ENCODE measurements at places on chromosomes 1 and 21. TPM values are rescaled to one million over a fixed set of nuclear protein-coding genes. Genes with fewer than 3 reads are reported as not detected.

GRCh38 chr1:101259744-101260148 lies 22.9 kb downstream of the S1PR1 start:
- no peak for DNase-seq

DNA sequence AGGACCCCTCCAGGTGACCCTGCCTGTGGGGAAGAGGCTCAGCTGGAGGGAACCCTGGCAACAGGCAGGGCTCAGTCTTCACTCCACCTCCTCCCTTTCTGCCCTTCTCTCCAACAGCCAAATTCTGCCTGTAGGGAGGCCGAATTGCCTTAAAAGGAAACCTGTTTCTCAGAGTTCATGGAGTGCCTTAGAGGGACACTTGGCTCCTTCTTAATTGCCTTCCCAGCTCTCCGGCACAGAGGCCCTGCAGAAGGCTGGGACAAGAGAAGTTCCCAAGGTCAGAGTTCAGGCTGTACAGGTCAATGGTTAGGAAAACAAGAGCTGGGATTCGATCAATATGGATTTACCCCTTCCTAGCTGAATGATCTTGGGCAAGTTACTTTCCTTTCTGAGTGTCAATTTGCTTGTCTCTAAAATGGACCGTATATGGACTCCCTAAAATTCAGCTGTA lies 6.2 kb downstream of the CSRP1 start:
- no peak for DNase-seq

DNA sequence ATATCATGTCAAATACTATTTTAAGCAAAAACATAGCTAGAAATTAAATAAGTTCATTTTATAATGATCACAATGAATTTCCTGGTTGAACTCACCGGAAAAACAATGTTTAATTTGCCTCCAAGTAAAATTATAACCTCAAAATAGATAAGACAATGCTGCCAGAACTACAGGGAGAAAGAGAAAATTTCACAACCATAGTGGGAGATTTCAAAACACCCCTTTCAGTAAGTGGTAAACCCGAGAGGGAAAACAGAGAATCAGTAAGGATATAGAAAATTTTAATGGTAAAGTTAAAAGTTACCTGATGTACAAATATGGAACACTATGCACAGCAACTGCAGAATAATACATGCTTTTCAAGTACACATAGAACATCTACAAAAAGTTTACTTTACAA lies 43.2 kb upstream of the PLA2G4A start:
- no peak for DNase-seq

DNA sequence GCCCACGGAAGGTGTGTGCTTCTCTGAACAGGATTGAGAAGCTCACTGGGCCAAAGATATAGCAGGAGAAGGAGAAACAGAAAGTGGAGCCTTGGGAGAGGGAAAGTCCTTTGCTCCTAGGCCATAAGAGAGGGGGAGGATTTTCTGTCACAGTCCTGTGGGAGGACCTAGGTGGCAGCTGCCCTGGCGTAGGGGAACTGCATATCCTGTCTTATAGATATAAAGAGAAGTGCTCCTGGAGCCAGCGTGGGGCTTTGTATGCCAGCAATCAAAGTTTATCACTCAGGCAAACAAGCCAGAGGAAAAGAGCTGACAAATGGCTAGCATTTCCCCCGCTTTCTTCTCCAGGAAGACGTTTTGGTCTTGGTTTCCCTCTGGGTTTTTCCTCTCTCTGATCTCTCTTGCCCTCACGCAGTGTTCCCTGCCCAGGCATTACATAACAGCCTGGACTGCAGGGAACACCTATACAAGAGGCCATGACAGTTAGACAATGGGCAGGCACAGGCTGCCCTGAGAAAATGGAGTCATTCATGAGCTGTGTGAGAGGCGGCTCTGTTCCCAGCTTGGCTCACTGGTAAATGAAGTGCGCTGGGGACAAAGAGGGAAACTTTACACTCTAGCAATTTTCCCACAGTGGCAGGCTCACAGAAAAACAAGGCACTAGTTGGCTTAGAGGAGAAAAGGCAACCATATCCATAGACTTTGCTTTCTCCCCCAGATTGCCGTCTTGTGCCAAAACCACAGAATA lies 52.5 kb upstream of the ZNF648 start:
- DNase-seq: no peak

DNA sequence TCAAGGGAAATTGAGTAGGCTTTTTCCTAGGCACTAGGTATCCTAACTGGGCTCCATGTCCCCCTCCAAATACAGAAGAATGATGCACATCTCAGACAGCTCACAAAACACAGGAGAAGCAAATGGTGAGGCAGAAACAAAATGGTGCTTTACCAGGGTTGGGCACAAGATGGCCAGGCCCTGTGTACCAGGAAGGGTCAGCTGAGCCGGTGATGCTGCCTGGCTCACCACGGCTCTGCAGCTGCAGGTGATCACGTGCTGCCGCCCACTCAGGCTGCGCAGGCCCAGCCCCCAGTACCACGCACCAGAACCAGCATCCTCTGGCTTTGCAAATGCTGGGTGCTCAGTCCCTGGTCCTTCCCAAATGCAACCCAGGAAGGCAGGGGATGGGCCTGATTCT lies 993 bp upstream of the DSCAM start:
- no peak for DNase-seq

DNA sequence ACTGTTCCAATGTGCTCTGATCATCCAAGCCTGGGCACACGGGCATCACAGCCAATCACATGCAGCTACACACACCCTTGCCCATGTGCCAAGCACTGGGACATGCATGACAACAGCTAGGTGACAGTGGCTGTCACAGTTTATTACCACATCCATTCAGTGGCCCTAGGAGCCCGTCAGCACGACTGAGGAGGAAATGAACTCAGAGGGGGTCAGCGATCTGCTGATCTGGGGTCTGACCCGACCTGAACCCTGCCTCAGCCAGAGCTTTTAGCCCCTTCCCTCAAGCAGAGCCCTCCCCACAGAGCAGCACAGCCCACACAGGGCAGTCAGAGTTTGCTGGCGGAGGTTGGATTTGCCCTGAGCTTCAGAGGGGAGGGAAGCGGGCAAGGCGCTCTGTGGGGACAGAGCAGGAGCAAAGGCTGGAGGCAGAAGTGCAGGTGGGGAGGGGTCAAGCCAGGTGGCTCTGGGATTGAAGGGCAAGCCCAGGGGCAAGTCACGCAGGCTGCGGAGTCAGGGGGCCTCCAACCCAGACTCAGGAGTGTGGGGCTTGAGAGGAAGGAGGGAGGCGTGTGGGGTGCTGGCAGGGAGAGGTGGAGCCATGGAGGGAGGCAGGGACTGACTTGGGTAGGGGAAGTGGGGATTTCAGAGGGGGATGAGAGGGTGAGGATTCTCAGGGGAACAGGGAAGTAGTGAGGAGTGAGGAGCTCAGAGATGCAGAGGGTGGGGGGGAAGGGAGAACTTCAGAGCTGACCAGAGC lies 10.4 kb downstream of the SH3BGRL3 start:
- DNase-seq: no peak

DNA sequence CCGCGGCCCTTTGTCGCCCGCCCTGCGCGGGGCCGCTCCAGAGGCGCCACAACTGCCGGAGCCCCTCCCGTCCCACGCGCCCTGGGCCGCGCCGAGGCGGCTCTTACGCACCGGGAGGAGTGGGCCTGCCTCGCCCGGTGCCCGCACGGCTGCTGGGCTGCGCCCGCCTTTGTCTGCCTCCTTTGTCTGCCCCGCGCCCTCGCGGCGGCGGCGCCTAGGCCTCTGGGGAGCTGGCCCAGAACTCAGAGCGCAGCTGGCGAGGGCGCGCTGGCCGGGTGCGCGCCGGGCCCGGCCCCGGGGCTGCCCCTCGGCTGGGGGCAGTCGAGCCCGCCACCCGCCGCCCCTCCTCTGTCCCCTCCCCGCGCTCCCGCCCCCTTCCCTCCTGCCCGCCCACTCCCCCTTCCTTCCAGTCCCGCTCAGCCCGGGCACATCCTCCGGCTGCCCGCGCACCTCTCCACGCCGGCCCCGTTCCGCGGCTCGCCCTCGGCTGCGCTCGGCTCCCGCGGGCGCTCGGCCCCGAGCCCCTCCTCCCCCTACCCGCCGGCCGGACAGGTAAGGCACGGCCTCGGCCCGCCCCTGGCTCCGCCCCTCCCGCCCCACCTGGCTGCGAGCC lies at the start of gene DRAXIN:
Gene DRAXIN (plus strand): TSS at position 409 of the 613 bp plus-strand sequence. CDS start 14,549 bp downstream, outside the sequence.
- DNase-seq: no peak

DNA sequence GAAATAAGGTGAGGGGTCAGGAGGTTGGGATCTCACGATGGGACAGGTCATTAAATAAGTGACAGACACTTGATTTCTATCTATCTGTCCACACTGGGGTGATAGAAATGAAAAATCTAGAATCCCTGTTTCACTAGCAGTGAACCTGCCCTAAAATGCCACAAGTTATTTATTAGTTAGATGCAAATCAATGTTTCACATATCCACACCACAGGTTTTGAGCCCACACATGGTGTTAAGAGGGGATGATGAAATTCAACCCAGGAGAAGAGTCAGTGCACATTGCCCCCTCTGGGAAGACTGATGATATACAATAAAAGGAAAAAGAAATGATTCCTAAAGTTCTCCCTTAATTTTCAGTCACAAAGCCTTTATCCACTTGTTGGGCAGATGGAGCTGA lies 10.1 kb upstream of the NTPCR start:
- DNase-seq: no peak

DNA sequence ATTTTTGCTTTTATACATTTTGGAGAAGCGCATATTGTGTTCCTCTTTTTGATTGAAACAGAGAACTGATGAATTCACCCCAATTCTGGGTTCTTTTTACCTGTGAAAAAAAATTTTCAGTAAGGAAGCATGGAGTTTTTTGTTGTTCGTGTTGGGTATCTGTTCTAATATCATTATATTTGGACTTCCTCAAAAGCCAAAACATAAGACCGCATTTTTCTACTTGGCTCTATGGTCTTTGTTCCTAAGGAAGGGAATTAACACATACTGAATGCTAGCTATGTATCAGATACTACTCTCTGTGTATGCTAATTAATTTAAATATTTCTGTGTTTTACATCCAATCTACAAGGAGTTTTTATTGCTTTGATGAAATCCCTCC lies 12.9 kb downstream of the EPB41 start:
- no peak for DNase-seq

DNA sequence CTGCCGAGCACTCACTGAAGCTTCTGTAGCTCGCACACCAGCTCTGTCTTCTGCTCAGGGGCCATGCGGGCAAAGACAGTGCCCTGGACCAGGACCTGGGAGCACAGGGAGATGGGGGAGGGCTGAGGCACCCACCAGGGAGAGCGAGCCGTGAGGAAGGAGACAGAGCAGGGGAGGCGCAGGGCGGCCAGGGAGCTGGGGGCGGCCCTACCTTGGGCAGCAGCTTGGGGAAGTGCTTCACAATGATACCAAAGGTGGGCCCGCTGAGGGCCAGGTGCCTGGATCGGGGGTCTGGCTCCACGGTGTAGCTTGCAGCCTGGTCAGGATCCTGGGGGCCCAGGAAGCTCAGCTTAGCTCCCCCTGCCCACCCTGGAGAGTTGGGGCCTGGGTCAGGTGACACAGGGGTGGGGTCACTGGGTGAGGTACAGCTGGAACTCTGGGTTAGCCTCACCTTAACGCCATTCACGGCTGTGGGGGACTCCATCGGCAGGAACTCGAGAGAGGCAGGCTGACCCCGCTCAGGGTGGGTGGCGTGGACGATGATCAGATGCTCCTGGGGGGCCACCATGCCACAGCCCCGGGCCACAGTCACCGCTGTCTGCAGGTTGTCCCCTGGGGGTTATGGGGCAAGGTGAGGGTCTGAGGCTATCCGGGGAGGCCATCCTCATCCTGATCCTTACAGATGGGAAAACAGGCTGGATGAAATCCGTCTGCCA lies 9.4 kb upstream of the MFAP2 start:
- no peak for DNase-seq

DNA sequence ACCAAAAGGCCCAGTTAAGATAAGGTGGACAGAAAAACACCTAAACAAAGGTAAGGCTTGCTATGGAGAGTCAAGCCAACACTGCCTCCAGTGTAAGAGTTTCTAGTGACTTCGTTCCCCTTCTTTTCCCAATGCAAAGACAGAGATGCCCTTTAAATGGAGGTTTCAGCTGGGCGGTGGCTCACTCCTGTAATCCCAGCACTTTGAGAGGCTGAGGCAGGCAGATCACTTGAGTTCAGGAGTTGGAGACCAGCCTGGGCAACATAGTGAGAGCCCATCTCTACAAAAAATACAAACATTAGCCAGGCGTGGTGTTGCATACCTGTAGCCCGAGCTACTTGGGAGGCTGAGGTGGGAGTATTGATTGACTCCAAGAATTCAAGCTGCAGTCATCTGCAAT lies 24.0 kb upstream of the COL6A1 start:
- no peak for DNase-seq

- DNase-seq: no peak
These were observed 127.7 kb downstream of the SPATA46 start for GRCh38 chr1:162248854-162249535.

DNA sequence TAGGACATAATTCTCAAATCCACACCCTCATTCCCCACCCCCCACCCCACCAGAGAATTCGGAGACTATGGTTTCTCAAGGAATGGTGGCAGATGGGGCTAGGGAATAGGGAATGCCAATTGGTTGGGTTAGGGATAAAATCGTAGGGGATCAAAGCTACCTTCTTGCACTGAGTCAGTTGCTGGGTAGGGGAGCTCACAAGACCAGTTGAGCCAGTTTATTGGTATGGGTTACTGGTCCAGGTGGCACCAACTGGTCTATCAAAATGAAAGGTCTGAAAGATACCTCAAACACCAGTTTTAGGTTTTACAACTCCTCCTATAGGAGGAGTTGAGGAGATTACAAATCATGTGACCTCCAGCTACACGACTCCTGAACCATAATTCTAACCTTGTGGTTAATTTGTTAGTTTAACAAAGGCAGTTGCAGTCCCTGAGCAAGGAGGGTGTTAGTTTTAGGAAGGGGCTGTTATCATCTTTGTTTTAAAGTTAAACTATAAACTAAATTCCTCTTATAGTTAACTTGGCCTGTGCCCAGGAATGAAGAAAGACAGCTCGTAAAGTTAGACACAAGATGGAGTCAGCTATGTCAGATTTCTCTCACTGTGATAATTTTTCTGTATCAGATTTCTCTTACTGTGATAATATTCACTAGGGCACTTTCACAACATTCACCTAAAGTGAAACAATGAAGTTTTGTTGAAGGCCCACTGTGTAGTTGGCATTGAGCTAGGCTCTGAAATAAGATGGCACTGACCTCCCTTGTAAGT lies 2.5 kb downstream of the SHISAL2A start:
- DNase-seq: no peak

DNA sequence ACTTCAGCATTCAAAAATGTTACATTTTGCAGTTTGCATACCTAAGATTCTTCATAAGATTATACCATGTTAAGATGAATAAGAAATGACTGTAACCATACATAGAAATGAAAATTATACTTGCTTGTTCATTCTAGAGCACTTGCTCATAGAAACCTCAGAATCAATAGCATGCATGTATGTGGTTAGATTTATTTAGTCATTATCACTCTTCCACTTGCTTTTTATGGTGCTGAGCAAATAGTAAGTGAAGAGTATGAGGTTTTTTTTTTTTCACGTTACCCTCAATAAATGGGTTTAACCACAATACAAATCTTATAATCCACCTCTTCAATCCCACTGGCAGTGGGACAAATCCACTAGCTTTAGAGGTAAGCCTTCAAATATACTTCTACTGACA lies 84.7 kb downstream of the LRRC53 start:
- no peak for DNase-seq

GRCh38 chr1:226061068-226061840 lies 1.3 kb upstream of the H3-3A start:
- no peak for DNase-seq

The KCNN3 gene
- 3.4 TPM for total RNA-seq

The LAMB3 gene
- 5.0 TPM for total RNA-seq

The ZC3H11A gene
- total RNA-seq: 49.2 TPM

The SEC16B gene
- 1.3 TPM for total RNA-seq

The KRTAP19-1 gene
- not detected for total RNA-seq

The EXTL1 gene
- 11.9 TPM for total RNA-seq

The BLZF1 gene
- total RNA-seq: 24.0 TPM

The DNASE2B gene
- total RNA-seq: not detected

The LGR6 gene
- 3.9 TPM for total RNA-seq
